ENCODE measurements at places on chromosomes 16 and 17. TPM values are rescaled to one million over a fixed set of nuclear protein-coding genes. Genes with fewer than 3 reads are reported as not detected.

The GP2 gene
- not detected for total RNA-seq

The IL32 gene
- total RNA-seq: 64.0 TPM

The EPX gene
- not detected for total RNA-seq

The HAS3 gene
- 0.44 TPM for total RNA-seq

The MMD gene
- total RNA-seq: 29.1 TPM

The AGRP gene
- total RNA-seq: not detected

The DRC3 gene
- 1.4 TPM for total RNA-seq

The MYO15A gene
- total RNA-seq: 1.1 TPM

The KRTAP1-1 gene
- not detected for total RNA-seq

The ALDOA gene
- total RNA-seq: 2,548 TPM
